ENCODE measurements at places on chromosomes 1 and 21.

GRCh38 chr1:170284951-170285350 lies 139.2 kb downstream of the NTMT2 start:
- DNase-seq, result no peak

DNA sequence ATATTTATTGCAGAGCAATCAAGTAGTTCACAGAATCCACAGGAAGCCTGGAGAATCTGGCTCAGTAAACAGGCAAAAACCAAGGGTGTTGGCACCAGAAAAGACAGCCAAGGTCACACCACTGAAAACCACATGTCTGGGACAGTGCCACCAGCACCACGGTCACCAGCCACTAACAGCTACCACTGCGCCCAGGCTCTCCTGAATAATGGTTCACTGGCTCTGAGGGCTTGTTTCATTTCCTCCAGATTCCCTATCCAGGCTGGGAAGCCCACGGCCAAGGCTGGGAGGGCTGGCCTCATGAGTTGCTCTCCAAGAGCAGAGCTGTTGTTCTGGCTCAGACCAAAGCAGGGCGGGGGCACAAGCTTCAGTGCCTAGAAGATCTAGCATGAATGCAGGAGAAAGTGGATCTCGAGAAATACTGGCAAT lies 54.5 kb upstream of the PTGFRN start:
- DNase-seq, result no peak

DNA sequence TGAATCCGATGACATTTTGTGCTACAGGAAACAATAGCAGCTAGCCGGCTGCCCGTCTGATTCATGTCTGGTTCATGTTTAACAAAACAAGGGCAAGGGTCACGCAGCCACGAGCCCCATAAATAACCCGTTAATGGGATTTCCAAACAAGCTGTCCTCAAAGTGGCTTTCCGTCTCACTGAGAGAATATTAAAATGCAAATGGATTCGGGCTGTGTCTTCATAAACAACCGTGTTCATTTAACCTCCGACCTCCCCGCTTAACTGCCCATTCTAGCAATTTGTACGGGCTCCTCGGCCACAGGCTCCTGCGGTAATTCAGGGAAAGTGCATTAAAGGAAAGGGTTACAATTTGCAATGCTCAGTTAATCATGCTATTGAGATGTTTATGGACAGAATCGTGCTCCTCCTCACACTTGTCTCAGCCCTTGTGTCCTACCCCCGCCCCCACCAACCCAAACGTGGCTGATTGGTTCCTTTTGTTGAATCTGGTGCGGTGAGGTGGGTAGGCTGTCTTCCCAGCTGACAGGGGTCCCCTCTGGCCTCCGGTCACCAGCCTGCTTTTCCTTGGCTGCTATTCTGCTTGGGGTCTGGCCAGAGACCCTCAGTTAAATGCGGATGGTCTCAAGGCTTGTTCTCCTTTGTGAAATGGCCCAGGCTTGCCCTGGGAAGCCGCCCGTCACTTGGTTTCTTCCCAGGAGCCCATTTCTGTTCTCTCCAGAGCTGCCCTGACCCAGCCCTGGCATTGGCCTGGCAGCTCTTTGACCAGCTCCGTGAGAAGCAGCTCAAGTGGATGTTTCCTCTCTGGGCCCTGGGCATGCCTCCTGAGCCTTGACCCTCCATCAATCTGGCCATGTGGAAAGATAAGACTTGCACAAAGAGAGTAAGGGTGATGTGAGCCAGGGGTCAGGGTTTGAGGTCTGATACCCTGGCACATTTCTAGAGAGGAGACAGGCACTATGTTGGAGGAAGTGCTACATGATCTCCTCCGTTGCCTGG lies 200.7 kb upstream of the POU3F1 start:
- DNase-seq, result no peak

GRCh38 chr1:227766015-227766634 lies 30.9 kb downstream of the SNAP47 start:
- no peak for DNase-seq

GRCh38 chr1:94539496-94539895 lies 2.1 kb downstream of the F3 start:
- DNase-seq, result no peak

GRCh38 chr1:23557471-23558124 lies 1.7 kb downstream of the ID3 start:
- no peak for DNase-seq

DNA sequence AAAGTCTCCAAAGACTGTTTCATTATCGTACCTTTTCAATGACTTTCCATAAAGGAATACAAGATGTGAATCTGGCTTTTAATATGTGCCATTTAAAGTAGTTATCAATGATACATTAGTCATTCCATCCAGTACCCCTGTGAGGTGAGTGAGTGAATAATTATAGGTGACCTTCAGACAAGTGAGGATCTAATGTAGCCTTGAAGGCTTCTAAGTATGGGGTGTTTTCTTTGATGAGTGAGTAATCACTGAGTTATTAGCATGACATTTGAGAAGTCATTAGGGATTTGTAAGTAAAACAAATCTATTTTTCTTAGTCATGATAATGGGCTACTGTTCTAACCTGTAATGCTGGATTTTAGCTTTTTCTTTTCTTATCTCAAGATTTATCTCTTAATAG lies 831.4 kb downstream of the ADGRL2 start:
- no peak for DNase-seq

DNA sequence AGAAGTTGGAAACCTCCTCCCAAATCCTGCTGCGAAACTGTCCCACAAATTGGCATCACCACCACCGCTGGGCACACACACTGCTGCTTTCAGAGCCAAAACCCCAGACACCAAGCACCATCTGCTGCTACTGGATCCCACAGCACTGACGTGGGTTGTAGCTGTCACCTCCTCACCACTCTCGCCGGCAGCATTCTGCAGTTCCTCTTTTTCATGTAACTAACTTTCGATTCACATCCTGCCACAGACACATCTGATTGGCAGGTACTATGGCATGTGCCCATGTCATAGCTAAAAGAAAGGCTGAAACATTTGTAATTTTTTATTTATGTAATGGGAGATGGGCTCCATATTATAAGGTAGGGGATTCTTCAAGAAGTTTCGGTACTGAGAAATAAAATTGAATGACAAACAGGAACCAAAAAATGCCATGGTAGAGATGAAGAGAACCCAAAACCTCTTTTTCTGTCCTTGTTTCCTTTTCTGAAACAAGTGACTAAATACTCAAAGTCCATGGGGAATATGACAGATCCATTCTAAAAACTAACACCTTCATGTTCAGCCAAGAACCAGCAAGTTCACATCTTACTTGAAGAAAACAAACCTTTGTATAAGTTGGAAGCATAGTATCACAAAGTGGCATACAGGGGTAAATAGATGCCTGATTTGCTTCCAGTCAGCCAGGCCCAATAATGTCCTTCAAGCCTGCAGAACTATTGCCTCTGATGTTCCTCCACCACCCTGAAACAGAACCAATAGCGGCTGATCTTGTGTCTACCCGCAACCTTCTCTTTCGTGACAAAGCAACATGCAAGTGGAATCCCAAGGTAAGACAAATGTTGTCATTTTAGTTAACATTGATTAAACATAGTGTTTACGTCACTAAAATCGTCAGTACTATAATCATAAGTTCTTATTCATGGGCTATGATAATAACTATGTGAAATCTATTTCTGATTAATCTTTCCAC lies 26.6 kb upstream of the RGS13 start:
- DNase-seq, result peak; percentile 7

GRCh38 chr1:9317591-9318417 lies 25.1 kb downstream of the SPSB1 start:
- no peak for DNase-seq

GRCh38 chr1:204319462-204319861 lies 40.3 kb downstream of the PLEKHA6 start:
- no peak for DNase-seq

GRCh38 chr1:201139306-201139705 lies 12.3 kb upstream of the ASCL5 start:
- DNase-seq, result no peak

GRCh38 chr21:44752671-44753235 lies 41.4 kb upstream of the TSPEAR start:
- DNase-seq, result no peak

- no peak for DNase-seq
These were observed 20.3 kb upstream of the CXADR start for GRCh38 chr21:17492415-17493168.

- no peak for DNase-seq
These were observed 78.2 kb upstream of the ARHGAP29 start for GRCh38 chr1:94315552-94316116.

DNA sequence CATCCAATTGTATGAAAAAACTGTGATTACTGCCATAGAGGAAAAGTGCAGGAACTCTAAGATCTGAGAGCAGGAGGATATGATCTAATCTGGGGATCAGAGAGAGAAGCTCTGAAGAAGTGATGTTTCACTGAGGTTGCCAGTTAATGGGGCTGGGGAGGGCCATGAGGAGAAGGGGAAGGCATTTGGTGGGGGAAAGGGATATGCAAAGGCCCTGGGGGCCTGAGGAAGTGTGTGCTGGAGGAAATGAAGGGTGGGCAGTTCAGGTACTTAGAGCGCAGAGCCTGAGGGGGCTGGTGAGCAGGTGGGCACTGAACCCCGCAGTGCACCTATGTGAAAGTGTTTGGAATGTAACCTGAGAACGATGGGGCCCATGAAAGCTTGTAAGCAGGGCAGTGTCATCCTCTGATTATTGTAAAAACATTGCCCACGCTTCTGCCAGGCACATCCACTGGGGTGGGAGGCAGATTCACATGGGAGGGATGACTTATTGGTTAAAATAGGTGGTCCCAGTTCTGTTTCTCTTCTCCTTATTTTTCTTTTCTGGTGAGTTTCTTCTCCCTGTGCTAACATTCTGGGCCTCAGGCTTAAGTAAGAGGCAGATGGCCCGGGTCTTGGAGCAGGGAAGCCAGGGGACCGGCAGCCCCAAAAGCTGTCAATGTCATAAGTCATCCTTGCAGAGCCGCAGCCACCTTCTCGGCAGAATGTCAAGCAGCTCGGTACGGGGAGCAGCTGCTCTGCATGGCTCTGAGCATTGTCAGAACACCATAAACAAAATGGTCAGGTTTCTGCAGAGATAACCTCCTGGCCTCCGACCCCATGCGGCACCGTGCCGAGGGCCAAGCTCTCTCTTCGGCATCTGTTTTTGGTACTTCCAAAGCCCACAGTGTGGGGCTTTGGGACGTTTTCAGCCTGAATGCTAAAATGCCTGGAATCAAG lies 492.0 kb upstream of the VAMP3 start:
- DNase-seq, result no peak

GRCh38 chr1:170247751-170248521 lies 102.2 kb downstream of the NTMT2 start:
- no peak for DNase-seq

- DNase-seq, result no peak
These were observed 1.6 kb downstream of the ELF3 start for GRCh38 chr1:202011994-202012393.

DNA sequence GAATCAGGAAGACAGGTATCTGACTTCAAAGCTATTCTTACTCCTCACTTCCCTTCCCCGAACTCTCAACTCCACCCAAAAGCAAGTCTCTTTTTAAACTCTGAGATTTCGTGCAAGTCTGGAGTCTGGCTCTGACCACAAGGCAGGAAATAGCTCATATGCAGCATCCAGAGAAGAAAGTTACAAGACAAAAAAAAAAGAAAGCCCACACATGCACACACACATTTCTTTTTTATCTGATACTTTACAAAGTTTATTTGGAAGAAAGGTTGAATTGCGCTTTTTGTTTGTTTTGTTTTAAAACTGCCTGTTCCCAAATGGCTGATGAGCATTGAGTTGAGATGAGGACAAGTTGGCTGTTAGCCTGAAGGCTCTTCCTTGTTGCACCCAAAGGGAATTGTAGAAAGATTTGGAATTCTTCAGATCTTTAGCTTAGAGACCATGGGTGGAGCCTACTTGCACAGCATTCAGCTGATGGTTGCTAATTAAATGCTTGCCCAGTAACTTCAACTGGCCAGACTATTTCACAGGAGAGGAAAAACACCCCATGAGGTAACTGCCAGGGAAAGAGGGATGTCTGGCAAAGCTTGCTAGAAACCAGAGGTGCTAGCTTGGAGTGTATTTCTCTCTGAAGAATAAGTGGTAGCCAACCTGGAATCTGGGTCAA lies 490.3 kb downstream of the TTLL7 start:
- no peak for DNase-seq

DNA sequence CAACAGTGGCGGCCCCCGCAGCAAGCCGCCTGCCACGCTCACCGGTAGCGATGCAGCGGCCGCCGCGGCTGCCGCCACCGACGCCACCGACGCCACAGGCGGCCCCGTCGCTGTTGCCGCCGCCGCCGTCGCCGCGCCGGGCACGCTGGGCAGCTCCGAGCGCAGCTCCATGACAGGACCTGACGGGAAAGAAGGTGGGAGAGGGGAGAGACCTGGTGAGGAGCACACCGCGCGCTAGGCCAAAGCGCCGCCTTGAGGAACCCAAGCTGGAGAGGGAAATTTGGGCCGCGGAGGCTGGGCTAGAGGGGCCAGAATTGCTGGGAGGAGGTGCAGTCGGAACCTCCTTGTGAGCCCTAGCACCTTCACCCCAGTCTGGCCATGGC lies 1.9 kb downstream of the DMRTA2 start:
- no peak for DNase-seq

DNA sequence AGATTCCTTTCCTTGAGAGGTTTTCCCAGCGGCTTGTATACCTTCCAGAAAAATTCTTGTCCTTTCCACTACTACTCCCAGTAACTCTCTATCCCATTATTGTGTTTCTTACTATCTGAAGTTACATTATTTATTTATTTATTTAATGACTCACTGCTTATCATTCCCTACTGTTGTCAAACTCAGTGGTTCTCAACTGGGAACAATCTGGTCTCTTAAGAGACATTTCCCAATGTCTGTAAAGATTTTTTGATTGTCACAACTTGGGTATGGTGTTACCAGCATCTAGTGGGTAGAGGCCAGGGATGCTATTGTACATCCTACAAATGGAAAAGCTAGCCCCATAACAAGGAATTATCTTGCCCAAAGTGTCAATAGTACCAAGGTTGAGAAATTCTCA lies 771.5 kb upstream of the ADGRL2 start:
- no peak for DNase-seq

DNA sequence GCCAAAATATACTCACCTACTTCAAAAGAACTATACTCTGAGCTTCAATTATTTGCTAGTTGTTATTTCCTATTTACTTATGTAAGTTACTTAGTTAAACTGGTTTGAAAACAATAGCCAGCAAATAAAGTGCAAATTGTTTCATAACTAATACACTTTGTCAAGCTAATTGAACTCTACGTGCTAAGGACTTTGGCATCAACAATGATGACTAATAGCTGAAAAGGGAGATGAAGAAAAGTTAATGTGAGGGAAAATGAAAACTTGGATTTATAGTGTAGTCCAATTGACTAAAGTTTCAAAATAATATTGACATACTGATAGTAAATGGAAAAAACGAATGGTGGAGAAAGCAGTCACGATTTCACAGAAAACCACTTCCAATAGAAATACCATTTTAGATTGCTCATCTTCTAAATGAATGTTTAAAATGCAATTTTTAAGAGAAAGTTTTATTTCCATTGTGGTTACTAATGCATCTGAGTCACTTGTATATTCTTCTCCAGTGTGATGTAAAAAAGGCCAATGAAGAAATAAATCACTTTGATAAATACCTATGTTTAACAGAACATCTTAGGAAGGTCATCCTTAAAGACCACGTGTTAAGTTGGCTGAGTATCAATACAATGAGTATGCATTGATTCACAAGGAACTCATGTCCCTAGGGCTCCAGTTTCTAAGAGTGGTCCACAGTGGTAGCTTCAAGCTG lies 455.2 kb downstream of the LTN1 start:
- DNase-seq, result no peak
